Trophoblast cell (in vitro differentiated cells and primary cell): ENCODE measurements at places on chromosomes 2 and 18.
A peak's percentile ranks its signal among the peaks of the same experiment; 100 is the strongest.

GRCh38 chr2:68253219-68254068, 1.1 kb upstream of the PPP3R1 start:
- DNase-seq, result no peak

DNA sequence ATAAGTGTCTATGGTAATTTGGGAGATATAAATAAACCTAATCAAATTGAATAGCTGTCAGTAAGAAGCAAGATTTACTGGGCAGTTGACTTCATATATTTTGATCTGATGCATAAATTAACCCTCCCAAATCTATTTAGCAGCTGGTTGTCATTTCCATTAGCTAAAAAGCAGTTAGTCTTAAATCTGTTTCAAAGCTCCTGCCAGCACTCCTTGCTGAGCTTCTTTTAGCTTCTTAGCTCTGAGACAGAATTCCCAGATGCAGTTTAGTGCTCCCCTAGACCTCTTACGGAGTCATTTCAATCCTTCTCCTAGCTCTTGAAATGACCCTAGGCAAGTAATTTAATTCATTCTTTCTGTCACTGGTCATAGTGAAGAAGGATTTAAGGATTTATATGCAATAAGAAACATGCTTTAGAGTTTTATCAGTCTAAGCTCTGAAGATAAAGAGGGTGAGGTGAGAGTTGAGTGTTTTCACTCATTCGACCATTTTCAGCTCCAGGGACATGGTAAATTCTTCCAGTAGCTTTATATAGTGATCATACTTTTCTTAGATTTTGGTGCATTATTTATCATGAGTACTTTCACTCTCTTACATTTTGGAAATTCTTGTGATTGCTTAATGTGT, 98.9 kb downstream of the PHLPP1 start:
- DNase-seq, result peak; percentile 66

DNA sequence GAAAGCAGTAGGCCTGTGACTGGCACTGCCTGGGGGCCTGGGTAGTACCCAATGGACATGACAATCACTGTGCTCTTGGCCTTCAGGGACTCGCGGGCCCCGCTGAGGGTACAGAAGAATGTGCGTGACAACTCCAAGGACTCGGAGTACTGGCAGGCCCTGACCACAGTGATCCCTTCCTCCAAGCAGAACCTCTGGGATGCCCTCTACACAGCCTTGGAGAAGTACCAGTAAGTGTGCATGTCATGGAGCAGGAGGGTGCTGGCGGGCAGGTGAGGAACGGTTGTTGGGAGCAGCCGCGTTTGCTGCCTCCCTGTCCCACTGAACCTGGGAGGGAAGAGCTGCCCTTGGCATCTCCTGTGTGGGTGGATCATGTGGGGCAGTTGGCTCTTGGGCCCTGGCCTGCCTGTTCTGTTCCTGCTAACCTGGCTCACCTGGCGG, 23.3 kb downstream of the OTOF start:
- no peak for DNase-seq

DNA sequence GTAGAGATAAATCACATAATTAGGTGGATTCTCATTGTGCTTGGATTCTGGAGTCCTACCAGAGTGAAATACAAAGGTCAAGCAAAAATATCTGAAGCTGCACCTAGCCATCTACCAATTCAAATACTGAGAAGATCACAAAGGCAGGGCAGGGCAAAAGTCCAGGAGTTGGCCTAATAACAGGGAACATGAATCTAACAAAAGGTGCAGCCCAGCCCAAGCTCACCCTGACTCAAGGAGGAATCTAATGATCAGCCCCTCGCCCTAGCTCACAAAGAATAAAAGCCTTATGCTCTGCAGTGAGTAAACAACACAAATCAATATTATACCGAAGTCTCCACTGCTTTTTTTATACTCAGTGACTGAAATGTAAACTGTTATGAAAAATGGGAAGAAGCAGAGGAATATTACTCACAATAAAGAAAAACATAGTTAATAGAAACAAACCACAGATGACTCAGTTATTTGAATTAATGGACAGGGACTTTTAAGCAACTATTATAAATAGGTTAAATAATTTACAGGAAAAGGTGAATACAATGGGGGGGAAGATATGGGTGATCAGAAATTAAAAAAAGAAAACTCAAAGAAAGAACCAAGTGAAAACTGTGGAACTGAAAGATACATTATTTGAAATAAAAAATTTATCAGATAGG, 49.5 kb downstream of the ANTXR1 start:
- no peak for DNase-seq

- DNase-seq, result no peak
Observed at GRCh38 chr2:84486441-84487115, 27.5 kb upstream of the SUCLG1 start.

DNA sequence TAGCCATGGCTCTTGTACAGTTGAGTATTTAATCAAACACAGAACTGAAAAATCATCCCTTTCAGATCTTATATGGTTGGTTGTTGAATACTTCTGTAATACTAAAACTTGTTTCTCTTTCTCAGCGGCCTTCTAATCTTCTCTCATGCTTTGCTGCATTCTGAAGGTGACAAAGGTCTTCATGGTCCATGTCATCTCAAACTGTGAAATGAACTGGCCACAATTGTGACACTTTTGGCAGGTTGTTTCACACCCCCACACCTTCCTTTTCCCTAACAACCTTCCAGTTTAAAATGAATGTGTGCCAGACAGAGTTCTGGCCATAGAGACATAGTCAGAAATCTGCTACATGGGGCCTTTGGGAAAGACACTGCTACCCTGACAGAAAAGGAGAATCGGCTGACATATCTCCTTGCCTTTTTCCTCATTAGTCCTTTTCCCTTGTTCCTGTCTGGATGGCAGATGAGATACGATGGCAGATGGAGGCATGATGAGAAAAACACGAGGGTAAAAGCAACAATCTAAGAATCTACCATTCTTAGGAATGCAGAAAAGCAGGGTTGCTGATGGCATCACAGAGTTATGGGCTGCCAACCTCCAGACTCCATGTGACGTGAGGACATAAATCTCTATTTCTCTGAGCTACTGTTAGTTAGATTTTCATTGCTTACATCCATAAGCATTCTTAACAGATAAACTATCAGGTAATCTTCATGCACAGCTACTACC, 106.5 kb downstream of the PIGN start:
- DNase-seq, result no peak

DNA sequence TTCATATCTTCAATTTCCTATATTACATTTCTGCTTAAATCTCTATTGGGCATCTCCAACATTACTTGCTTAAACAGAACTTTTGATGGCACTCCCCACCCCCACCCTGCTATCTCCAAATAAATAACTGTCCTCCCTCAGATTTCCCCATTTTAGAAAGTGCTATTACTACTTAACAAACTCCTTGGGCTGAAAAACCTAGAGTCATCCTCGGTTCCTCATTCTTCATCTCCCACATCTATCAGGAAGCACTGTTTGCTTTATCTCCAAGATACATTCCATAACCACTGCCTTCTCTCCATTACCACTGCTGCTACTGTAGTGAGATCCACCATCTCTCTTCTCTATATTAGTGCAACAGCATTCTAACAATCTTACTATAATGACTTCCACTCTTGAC, 150.4 kb upstream of the CYRIA start:
- DNase-seq, result no peak

- no peak for DNase-seq
Observed at GRCh38 chr2:121902171-121902591, 146.7 kb downstream of the TSN start.

DNA sequence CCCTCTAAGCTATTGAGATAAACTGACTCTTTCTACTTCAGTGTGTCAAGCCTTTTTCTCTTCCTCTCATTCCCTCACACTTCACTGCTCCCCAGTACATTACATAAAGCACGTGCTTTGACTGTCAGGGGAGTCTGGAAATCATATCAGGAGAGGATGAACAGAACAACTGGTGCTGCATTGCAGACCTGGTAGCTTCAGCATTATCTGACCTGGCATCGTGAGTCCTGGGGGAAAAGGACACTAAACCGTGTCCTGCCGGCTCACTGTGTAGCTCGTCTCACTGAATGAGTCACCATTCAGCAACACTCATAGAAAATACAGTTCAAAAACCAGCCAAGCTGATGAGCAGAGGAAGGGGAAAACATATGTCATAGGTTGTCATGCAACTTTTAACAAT, 108.5 kb upstream of the UNC80 start:
- no peak for DNase-seq

DNA sequence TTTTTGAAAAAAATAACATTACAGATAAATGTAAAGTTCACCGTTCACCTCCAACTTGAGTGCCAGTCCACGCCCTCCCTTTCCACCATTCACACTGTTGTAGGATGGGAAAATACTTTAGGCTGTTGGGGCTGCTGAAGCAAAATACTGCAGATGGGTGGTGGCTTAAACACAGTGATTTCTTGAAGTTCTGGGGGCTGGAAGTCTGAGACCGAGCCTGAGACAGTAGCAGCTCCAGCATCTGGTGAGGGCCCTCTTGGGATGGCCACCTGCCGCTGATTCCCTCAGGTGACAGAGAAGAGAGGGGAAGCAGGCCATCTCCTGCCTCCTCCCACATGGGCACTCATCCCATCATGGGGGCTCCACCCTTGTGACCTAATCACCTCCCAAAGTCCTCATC, 17.7 kb downstream of the ALLC start:
- no peak for DNase-seq

- DNase-seq, result no peak
Observed at GRCh38 chr2:105677901-105678300, 66.8 kb upstream of the NCK2 start.

DNA sequence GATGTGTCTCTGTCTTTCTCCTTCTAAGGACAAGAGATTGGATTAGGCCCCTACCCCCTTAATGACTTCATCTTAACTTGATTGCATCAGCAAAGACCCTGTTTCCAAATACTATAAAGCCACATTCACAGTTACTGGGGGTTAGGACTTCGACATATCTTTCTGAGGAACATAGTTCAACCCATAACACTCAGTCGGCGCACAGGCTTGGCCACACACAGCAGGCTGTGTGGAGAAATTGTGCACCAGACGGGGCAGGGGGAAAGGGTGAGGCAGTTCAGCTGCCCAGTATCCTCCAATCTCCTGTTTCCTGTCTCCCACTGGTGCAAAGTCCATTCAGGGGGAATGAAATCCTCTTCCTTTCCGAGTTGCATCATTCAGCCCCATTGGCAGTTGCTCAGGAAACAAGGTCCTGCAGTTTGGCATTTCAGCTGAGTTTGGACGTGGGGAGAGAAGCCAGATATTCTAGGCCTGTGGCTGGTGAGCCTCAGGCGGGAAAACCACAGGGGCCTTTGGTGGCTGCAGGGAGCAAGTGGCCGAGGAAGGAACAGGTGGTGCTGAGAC, 9.4 kb upstream of the RAPGEF4 start:
- DNase-seq, result no peak
